CD8-positive, alpha-beta memory T cell (primary cell): ENCODE measurements at places on chromosomes 2 and 18.

- DNase-seq, result no peak
Observed at GRCh38 chr2:45975752-45976517, 321.3 kb upstream of the EPAS1 start.

DNA sequence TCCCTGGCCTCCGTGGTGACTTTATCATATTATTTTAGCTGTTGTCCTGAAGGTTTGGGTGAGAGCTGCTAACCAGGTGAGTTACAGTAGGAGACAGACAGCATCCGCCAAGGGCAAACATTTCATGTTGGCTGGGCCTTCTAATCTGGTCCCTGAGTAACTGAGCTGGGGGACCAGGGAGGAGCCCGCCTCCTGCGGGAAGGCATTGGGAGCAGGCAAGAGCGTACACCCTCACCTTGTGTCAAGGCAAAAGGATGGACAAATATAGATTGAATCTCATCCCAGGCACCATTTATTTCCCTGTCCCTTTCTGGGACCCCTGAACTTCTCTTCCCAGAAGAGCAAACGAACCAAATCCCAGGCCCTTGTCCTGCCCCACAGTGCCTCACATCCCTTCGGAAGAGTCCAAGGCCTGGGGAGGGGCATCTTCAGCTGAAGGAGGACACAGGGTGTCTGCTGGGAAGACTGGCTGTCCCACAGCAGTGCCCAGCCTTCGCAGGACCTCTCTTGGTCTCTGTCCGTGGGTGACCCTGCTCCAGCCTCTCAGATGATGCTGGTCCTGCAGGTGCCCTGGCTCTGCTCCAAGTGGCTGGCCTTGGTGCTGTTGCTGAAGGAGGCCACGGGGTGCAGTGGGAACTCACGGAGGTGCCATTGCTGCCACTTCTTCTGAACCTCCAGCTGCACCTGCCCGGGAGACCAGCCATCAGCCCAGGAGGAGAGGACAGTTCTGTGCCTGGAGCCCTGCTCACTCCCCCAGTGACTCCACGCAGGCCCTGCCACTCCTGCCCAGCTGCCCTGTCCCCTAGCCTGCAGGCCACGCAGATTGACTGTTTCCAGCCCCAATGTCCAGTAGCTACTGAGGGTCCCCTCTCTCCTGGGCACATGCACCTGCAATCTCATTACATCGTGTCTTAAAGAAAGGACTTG, 8.2 kb downstream of the TMEM37 start:
- DNase-seq, result no peak

GRCh38 chr2:67057901-67058703, 339.0 kb upstream of the ETAA1 start:
- DNase-seq, result no peak

DNA sequence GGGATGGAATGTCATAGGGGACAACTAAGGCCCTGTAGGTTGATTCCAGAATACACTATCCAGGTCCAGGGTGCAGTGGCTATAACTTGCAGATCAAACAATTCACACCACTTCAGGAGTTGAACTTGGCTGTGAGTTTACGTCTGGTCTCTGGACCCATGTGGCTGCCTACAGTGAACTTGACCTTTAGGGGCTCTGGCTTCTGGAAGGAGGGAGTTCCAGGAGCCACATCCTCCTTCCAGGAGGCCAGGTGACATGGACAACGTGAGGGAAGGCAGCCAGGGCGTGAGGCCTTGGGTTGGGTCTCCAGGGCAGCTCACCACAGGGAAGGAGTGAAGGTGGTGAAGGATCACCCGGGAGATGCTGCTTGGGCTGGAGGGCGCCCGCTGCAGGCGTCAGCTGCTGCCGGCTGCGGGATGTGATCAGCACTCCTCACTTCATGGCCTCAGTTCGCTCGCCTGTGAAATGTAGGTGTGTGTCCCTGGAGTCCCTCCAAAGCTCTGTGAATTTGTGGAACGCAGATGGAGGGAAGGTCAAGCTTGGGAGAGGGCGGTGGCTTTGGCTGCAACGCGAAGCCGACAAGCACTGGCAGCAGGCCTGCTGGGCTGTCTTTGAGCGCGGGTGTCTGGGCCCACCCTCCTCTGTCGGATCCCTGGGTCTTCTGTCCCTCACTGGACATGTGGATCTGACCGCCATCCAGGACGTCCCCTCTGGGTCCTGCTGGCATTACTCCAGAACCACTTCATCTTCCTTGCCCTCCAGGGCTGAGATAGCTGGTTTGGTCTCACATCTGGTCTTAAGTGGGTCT, 146.5 kb downstream of the GLI2 start:
- DNase-seq, result no peak

DNA sequence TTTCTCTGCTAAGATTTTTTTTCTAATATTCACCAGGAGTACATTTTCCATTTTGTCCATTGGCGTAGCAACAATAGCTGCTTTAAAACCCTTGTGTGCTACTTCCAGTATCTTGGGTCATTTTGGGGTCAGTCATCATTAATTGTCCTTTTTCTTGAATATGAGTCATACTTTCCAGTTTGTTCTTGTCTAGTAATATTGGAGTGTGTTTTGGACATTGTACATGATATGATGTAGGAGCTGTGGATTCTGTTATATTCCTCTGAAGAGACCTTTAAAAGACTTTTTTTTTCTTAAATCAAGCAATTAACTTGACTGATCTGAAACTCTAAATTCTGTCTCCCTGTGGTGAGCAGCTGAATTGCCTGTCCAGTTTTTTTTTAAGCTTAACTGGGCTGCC, 40.8 kb downstream of the AGPS start:
- DNase-seq, result no peak

- DNase-seq, result no peak
Observed at GRCh38 chr18:9878783-9879242, 7.0 kb upstream of the TXNDC2 start.

DNA sequence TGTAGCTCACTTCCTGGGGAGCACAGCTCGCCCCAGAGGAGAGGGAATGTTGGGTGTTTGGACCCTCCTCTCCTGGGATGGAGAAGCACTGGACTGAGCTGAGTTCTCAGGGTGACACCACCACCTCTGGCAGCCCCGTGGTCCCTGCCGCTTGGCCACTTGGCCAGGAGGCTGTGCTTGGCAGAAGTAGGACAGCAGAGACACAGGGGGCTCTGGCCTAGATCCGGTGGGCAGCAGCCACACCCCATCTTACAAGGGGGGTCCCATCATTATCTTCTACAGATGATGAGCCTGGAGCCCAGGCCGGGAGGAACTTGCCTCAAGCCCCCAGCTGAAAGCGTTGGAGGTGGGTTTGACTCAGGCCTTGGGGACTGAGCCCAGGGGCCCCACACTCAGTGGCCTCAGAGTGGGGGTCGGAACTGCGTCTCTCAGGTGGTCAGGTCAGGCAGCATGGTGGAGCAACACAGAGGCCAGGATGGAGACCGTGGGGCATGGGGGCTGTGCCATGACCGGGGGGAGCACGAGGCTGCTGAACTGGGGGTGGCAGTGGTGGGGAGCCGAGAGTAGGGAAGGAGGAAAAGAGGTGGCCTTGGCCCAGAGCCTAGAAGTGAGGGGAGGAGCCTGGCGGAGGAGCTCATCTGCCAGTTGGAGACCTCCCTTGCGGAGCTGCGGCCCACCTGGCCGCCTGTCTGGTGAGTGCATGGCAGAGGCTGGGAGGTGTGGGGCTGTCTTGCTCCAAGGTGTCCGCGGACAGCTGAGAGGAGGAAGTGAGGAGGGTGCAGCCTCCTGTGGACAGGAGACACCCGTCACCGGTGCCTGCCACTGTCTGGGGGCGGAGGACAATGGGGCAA, 63.6 kb upstream of the HDAC4 start:
- no peak for DNase-seq

DNA sequence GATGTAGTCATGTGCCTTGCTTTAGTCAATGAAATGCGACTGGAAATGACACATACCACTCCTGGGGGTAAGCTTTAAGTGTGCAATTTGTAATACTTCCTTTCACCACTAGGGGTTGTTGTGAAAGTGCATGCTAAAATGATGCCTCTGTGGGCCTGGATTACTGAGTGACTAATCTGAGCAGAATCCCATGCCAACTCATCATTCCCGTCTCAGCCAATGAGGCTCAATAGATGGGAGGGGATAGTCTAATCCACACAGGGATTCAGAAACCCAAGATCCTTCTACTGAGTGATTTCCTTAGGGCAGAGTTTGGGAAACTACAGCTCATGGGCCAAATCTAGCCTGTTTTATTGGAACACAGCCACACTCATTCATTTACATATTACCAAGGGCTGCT, 54.0 kb downstream of the HRH4 start:
- DNase-seq, result no peak

- no peak for DNase-seq
Observed at GRCh38 chr2:54680397-54681041, 42.9 kb upstream of the EML6 start.

DNA sequence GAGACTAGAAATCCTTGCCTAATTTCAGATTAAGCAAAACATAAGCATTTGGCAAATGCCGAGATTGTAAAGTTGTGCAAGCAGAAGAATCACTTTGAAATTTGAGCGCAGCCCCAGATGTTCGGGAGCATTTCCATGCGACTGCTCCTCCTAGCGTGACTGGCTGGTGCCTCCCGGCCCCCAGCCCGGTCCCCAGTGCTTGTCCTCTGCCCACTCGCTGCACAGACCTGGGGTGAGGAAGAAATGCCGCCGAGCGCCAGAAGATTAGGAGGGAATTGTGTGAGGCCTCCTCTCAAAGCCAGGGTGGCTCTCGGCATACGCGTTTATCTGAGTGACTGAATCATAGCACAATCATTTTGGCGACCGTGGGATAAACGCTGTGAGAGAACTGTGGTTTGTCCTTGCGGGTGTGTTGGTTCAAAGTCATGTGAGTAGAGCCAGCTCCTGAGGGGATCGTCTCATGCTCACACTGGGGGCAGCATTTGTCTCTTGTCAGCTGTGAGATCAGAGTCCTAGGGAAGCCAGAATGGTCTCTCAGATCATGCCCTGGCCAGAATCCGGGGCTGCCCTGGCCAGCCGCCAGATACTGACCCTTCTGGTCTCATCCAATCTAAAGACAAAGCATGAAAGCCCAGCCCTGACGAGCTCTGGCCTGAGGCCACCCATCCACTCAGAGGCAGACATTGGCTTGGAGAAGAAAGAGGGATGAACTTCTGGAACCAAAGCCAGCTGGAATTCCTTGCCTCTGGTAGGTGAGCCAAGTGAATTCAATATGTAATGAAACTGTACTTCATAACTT, 189.3 kb downstream of the SH3RF3 start:
- no peak for DNase-seq

- no peak for DNase-seq
Observed at GRCh38 chr2:43605851-43606250, 10.0 kb upstream of the THADA start.

- no peak for DNase-seq
Observed at GRCh38 chr2:188734691-188735090, 239.5 kb upstream of the COL3A1 start.

- DNase-seq, result no peak
Observed at GRCh38 chr18:71405169-71405809, 1116.4 kb downstream of the SOCS6 start.

- DNase-seq, result no peak
Observed at GRCh38 chr18:59093668-59094067, 46.0 kb upstream of the SEC11C start.

DNA sequence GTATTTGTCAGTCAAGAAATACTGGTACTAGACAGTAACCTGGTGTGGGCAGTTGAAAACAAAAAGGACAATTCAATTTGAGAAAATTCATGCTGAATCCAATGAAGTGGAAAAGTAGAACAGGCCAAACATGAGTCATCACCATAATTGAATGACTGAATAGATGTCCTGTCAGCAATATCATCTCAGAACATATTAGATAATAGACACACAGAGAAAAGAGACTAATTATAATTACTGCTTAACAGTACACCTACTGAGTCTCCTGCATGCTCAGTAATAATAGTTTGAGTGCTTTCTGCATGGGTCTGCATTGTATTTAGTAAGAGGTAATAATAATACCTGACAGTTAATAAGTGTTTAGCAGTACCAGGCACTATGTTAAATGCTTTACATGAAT, 138.6 kb upstream of the ZC3H15 start:
- DNase-seq, result no peak

GRCh38 chr18:20971886-20972267, 139.7 kb downstream of the ROCK1 start:
- peak; percentile 12 for DNase-seq

GRCh38 chr2:5988120-5988519, 295.9 kb downstream of the SOX11 start:
- DNase-seq, result no peak

DNA sequence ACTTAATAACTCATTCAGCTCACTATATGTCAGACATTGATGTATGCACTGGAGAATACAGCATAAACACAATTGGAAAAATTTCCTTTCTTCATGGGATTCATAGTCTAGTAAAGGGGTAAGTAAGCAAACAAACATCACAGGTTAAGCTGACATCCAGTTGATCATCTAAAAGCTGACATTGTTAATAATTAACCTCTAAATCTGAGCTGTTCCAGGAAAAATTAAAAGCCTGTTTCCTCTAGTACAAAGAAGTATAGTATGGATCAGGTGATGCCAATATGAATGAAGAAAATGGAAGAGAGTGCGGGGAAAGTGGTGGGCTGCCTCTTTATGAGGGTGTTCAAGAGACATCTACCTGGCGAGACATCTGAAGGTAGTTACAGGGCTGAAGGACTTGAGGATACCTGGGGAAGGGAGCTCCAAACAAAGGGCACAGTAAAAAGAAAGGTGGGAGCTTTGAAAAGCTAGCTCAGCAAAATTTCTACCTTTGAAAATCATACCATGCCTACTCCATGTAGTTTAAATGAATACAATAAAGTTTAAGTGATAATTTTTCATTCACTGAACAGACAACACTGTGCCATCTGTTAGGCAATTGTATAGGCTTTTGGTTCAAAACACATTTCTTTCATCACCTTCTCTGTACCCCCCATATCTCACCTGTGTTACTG, 619.3 kb downstream of the TRIB2 start:
- no peak for DNase-seq

DNA sequence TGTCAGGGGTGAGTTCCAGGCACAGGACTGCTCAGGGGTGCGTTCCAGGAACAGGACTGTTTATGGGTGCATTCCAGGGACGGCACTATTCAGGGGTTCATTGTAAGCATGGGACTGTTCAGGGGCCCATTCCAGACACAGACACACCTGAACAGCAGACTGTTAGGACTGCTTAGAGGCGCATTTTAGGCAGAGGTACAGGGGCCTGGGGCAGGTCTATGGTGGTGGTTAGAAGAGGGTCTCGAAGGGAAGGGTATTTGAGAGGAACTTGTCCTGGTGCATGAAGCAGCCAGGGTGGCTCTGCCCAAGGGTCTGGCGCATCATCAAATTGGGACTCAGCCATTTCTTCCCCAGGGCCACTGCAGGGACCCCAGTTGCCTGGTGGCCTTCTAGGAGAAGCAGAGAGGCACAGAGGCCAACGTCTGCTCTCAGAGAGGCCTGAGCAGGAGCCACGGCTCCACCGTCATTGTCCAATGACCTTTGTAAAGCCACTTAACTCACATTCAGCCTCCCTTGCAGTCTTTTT, 14.8 kb upstream of the MLPH start:
- DNase-seq, result no peak

- no peak for DNase-seq
Observed at GRCh38 chr2:53941749-53942148, 29.0 kb downstream of the PSME4 start.

DNA sequence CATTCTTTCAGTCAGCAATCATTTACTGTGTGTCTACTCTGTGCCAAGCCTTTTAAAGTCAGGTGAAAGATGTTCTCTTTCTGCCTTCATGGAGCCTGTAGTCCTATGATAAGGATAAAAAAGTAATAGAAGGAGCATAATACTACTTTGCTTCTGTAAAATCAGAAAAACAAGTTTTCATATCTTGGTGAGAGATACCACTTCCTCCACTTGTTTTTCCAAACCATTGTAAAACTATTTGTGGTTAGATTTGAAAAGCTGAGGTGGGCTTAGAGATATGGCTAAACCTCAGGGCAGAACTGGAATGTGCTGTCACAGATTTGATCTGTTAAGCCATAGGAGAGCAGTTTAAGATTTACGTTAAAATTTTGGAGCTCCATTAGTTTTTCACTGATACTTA, 104.7 kb upstream of the FAM117B start:
- no peak for DNase-seq

GRCh38 chr2:105773568-105773967, 28.9 kb downstream of the NCK2 start:
- no peak for DNase-seq
